ENCODE measurements at places on chromosomes 1 and 21.

- DNase-seq: no peak
Measured at GRCh38 chr1:244937099-244937498, 72.8 kb upstream of the HNRNPU start.

- DNase-seq: no peak
Measured at GRCh38 chr1:37318490-37318889, 155.9 kb upstream of the ZC3H12A start.

DNA sequence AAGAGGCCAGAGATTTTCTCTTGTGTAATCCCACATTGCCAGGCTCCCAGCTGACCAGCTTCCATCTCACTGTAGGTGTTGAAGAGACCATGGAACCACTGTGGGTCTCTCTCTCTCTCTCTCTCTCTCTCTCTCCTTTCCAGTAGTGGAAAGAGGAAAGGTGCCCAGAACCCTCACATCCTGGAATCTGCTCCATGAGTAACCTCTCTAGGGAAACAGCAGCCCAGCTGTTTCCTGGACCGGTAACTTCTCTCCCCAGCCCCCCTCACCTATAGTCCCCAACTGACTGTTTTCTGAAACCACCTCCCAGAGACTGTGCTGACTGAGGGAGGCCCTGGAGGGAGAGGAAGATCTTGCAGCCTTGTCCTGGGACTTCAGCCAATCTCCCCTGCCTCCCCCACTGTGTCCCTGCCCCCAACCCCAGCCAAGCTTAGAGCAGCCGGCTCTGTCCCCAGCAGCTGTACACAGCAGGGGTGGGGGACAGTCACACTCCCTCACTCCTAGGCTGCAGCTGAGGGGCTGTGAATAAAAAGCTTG is 20.6 kb upstream of the SLC45A3 start:
- peak; percentile 56 for DNase-seq

GRCh38 chr1:185595835-185596667 is 138.1 kb upstream of the HMCN1 start:
- peak; percentile 41 for DNase-seq

DNA sequence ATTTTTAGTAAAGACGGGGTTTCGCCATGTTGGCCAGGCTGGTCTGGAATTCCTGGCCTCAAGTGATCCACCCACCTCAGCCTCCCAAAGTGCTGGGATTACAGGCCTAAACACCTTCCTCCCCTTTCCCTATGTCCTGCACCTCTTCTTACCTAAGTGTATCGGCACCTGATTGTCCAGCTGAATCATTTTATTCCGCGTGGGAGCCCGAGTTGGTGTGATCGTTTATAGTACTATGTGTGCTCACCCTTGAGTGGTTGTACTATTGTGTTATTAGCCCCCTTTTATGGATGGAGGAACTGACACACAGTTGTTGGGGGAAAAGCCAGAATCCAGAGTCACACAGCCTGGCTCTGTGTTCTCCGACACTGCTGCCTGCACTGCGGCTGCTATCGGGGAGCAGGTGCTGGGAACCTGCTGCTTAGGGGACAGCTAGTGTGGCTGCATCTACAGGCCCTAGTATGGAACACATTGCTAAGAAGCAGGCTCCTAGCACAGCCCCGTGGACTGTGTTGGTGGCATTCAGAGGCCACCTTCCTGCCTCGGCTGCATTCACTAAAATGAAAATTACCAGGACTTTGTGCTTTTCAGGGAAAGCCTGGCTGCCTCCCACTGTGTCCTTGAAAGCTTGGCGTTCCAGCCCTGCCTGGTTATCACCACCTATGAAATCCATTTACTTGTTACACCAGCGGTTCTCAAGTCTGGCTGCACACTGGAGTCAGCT is 21.6 kb downstream of the ENO1 start:
- DNase-seq: no peak

- no peak for DNase-seq
Measured at GRCh38 chr1:114034567-114035303, 55.5 kb downstream of the OLFML3 start.

DNA sequence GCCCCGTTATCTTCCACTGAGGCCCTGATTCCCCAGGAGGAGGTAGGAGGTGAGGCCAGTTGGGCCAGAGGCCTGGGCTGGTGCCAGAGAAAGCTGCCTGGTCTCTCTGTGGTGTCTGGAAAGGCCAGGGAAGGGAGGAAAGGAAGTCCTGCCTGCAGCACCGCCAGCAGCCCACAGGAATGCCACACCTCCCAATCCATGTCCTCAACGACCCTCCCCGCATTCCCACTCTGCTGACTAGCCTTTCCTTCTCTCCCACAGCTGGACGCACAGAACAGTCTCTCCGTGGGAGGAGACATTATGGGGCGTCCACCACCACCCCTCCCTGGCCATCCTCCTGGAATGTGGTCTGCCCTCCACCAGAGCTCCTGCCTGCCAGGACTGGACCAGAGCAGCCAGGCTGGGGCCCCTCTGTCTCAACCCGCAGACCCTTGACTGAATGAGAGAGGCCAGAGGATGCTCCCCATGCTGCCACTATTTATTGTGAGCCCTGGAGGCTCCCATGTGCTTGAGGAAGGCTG is 18.0 kb downstream of the CSF1 start:
- DNase-seq: peak; percentile 77

- DNase-seq: no peak
Measured at GRCh38 chr1:52402860-52403240, 1.4 kb downstream of the ORC1 start.

- DNase-seq: no peak
Measured at GRCh38 chr1:226892524-226892875, 22.1 kb downstream of the PSEN2 start.

DNA sequence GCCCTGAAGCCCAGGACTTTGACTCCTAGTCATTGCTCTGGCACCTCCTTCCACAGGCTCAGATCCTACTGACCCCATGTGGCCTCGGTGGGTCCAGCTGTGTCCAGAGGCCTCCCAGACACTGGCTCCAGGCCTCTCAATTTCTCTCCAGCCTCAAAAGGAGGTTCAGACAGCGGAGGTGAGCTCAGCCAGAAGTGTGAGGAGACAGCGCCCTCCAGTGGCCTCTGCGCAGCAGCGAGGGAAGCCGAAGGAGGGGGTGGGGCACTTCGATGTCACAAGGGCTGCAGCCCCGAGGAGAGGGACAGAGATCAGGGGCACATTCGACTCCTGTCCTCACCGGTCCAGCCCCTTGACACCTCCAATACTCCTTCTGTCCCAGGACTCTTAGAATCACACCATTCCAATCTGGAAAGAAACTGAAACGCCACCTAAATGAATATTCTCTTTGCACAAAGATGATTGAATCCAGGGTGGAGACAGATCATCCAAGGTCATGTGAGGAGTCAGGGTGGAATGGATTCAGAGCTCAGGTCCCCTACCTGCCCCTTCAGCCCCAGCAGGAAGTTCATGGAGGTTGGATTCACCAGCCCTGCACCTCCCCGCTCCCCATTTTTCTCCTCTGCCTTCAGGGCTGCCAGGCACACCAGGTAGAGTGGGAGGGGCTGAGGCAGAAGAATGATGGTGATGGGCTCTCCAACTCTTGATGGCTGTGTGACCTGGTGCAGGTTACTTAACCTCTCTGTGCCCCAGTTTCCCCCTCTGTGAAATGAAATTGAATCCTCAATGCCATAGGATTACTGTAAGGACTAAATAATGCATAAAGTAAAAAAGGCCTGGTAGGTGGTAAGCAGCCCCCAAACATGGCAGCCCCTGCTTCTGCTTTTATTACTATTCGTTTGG is 34.8 kb upstream of the ZBTB40 start:
- peak; percentile 81 for DNase-seq

GRCh38 chr1:171748651-171749050 is 6.8 kb upstream of the VAMP4 start:
- DNase-seq: no peak

- no peak for DNase-seq
Measured at GRCh38 chr1:205599669-205600042, 32.2 kb downstream of the ELK4 start.

DNA sequence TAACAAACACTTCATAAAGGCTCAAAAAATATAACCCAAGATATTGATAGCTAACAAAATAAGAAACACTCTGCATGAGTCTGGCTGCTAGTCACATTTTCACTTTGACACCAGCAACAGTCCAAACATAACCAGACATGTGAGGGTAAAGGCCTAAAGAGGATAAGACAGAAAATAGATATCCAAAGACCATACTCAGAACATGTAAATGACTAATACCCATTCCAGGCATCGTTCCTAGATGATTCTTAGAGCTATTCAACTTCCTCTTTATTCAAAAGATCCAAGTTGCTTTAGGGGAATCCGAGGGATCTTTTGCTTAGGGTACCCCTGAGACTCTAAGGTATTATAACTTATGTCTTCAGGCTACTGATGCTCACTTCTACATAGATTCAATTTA is 5.1 kb downstream of the COL24A1 start:
- DNase-seq: peak; percentile 80

- no peak for DNase-seq
Measured at GRCh38 chr1:213887842-213888241, 99.9 kb upstream of the PROX1 start.
